ENCODE measurements at places on chromosomes 3 and 15. TPM values are rescaled to one million over a fixed set of nuclear protein-coding genes. Genes with fewer than 3 reads are reported as not detected.

SPINK8 gene
- not detected for total RNA-seq

FAM107A gene
- not detected for total RNA-seq

HRH1 gene
- total RNA-seq = 1.9 TPM

DYNC1LI1 gene
- 36.3 TPM for total RNA-seq

MUSTN1 gene
- total RNA-seq = not detected

CCK gene
- total RNA-seq = not detected

USP13 gene
- total RNA-seq = 5.3 TPM

- DNase-seq = no peak
Measured at GRCh38 chr15:32828507-32829186, 110.8 kb downstream of the GREM1 start.

- no peak for DNase-seq
Measured at GRCh38 chr3:71478568-71478967, 105.0 kb downstream of the FOXP1 start.

DNA sequence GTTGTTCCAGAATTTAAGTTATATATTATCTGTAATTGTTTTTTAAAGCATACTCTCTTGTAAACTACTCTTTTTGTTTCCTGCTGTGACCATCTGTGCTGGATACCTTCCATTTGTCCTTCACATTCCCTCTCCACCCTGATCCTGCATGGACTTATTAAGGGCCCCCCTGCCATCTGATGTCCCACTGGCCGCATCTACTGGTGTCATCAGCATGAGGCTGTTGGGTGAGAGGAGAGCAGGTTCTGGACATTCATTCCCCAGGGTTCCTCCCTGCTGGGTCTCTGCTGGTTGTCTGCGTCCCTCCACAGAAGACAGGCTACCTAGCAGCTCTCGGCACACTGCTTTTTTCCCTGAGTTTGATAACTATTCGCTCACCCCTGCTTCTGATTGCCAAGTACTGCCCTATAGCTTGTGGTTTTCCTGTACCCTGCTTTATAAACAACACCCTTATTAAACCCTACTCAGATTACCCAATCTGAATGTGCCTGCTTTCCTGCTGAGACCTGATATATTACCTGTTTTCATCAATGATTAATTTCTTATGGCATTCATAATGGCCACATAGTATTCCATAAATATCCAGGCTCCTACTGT lies 7.7 kb downstream of the CMTM8 start:
- peak; percentile 23 for DNase-seq

DNA sequence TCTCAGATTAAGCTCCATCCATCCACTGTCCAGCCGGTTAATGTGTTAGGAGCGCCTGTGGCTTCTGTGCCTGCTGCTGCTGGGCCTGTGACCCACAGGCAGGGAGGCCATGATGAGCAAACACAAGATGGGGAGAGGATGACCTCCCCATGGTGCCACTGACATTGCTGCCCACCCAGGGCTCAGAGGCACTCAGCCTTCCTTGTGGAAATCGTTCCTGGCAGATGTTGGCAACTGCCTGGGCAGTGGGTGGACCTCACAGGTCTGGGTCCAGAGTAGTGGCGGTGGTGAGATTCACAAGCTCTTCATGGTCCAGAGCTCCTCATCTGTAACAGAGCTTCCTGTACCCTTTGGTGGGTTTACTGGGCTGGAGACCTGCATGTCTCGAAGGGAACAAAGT lies 38.6 kb downstream of the SCN5A start:
- DNase-seq = no peak

DNA sequence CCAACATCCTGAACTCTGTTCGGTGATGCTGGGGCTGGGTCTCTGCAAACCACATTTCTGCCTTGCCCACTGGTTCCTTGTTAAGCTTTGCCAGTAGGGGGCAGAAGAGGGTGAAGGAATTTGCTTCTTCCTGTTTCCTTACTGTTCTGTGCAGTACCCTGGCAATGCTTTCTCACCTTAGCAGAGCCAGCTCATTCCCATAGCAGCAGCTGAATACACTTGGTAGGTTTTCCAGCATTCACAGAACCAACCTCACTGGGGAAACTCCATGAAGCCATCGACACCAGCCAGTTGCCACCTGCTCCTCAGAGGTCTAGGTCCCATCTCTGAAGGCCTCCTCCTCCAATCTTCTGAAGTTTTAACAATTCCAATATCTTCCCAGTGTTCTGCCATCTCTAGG lies 308.4 kb downstream of the PDCD6IP start:
- DNase-seq = no peak

DNA sequence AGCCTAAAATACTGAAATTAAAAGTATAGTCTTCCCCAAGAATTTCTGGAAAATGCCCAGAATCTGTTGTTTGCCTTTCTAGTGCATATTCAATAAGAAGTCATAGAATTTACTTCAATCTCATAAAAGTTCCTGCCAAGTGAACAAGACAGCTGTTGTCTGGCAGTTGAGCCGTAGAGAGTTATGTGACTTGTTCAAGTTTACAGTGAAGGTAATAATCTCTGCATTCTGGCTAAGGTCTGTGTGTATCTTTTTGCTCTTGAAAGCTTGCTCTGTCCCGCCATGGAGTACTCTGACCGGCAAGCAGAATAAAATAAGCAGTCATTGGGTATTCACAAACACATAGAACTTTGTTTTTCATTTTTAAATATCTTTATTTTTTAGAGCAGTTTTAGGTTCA lies 77.8 kb downstream of the GHSR start:
- DNase-seq = no peak

DNA sequence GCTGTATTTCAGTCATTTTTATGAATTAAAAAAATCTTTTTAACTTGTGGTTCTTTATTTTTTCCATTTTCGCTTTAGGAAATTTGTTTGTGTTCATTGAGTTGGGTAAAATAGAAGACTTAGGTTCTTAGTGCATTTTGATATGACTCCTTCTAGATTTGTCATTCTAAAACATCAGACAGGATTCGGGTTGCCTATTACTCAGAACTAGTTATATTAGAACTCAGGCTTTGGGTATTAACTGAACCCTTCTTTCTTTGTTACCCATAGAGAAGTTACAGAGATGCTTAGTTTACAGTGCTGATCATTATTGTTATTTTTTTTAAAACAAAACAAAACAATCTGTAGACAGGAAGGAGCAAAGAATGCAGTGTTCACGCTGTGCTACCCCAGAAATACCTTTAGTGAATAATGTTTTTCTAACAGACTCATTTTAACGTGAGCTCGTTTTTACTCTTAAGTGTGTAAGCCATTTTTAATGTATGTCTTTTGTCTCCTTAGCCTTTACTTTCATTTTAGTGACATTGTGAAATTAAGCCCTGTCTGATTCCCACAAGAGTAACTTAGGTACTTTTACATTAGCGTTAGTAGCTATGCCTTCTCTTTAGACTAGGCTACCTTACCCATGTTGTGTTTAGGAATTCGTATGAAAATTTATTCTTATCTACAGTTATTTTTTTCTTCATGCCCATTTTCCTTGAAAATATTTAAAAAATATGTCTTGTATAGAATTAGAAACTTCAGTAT lies 53.4 kb downstream of the CMC1 start:
- no peak for DNase-seq

DNA sequence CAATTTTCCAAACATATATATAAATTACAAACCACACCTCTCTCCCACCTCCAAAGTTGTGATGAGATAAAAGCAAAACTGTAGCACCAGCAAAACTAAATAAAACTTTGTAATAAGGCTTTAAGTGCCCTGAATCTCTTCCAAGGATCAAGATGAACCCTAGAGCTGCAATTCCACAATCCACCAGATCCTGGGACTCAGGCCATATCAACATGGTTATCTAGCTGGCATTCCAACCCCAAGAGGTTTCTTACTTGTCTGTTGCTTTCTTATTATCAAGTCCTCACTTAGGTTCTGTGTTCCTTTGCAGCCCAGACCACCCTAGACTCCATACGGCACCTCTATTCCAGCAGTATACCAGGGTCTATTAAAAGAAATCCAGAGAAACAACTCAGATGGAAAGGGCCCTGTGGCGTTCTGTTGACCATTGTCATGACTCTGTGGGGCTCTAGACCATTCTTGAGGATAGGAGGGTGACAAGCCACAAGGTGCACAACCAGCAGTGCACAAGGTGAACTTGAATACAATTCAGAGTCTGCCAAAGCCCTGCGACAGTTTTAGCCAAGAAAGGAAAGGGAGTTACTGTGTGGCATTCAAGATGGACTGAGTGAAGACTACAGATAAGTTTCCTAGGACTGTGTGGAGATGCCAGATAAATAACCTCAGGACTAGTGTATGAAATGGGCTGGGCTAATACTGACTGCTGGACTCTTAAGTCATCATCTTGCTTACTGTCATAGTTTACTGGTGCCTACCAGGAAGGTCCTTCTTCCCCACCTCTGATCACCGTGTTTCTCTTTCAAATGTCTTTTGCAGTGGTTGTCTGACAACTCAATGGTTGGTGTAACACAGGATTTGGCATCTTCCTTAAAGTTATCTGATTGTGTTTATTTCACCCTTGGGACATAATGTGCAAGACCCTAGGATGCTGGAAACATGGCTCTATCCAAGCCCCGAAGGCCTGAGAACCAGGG lies 27.2 kb downstream of the ACKR2 start:
- no peak for DNase-seq

- no peak for DNase-seq
Measured at GRCh38 chr15:92073044-92073785, 219.7 kb downstream of the SLCO3A1 start.

DNA sequence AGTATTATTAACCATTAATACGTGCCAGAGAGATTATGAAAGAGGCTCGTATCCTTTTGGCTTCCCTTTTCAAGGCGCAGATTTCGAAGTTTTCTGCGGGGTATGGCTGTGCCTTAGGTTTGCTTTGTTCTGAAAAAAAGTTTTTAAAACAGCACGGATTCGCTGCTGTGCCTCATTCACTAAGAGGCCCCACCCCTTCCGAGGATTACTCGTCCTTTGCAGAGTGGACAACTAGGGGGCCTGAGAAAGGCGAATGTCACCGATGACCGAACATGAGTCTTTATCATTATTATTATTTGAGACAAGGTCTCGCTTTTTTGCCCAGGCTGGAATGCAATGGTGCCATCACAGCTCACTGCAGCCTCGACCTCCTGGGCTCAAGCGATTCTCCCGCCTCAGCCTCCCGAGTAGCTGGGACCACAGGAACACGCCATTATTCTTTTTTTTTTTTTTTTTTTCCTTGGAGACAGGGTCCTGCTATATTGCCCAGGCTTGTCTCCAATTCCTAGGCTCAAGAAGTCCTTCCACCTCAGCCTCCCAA lies 684 bp upstream of the RPS27L start:
- peak; percentile 50 for DNase-seq

- no peak for DNase-seq
Measured at GRCh38 chr3:63910891-63911290, 1.3 kb downstream of the SCAANT1 start.

DNA sequence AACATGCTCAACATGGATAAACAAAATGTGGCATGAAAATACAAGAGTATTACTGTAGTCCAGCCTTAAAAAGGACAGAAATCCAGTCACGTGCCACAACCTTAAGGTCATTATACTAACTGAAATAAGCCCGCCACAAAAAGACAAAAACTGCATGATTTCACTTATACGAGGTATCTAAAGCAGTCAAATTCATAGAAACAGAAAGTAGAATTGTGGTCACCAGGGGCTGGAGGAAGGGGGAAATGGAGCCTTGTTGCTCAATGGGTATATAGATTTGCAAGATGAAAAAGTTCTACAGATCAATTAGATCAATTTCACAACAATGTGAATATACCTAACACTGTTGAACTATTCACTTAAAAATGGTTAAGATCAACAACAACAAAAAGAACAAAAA lies 7.4 kb downstream of the GLB1 start:
- DNase-seq = no peak

DNA sequence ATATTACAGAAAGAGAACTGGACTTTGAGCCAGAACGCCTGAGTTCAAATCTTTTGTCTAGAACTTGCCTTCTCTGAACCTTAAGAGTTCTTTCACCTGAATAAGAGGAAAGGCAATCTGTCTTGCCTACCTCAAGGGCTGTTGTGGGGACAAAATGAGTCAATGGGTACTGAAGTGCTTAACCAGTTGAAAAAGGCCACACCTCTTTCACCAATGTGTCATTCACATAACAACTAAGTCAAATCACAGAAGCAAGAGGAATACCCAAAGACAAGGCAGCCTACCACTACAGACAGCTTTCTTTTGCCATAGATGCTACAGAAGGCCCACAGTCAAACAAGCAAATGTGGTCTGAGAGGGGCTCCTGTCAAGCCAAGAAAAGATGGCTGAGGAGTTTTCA lies 39.7 kb downstream of the NBEAL2 start:
- DNase-seq = no peak

GRCh38 chr3:106692624-106693023 lies 684.6 kb upstream of the CCDC54 start:
- no peak for DNase-seq

All from H4 (cell line).